ENCODE measurements at places on chromosomes 11 and 22.

DNA sequence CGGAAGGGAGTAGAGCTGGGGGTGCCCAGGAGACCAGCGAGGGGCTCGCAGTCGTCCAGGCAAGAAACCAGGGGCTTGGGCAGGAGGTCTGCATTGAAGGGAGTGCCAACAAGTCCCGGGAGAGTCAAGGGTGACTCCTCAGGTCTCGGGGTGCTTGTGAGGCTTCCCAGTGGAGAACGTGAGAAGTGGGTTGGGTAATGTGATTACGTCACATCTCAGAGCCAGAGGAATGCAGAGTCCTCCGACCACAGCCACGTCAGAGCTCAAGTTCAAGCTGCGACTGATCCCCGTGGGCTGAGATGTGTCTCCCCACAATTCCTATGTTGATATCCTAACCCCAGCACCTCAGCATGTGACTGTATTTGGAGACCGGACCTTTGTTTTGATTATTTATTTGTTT, 89.7 kb upstream of the SHANK2 start:
- no peak for DNase-seq

- DNase-seq = no peak
These were observed 181.8 kb downstream of the NAV2 start for GRCh38 chr11:19894404-19894803.

DNA sequence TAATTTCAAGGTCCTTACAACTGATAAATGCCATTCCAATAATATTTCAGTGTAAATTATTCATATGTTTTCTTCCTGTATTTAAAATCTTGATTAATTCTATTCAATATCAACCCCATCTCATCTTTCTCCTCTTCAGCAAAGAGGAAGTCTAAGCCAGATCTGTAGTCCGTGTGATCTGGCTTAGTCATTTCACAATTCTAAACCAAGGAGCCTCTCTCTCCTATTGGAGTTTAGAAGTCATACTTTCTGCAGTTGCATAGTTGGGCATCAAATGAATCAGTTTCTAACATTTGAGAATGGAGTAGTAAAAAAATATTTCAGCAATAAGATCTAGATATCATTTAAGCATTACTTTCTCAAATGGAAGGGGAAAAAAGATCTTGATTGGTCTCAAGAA, 354.9 kb downstream of the JRKL start:
- no peak for DNase-seq

DNA sequence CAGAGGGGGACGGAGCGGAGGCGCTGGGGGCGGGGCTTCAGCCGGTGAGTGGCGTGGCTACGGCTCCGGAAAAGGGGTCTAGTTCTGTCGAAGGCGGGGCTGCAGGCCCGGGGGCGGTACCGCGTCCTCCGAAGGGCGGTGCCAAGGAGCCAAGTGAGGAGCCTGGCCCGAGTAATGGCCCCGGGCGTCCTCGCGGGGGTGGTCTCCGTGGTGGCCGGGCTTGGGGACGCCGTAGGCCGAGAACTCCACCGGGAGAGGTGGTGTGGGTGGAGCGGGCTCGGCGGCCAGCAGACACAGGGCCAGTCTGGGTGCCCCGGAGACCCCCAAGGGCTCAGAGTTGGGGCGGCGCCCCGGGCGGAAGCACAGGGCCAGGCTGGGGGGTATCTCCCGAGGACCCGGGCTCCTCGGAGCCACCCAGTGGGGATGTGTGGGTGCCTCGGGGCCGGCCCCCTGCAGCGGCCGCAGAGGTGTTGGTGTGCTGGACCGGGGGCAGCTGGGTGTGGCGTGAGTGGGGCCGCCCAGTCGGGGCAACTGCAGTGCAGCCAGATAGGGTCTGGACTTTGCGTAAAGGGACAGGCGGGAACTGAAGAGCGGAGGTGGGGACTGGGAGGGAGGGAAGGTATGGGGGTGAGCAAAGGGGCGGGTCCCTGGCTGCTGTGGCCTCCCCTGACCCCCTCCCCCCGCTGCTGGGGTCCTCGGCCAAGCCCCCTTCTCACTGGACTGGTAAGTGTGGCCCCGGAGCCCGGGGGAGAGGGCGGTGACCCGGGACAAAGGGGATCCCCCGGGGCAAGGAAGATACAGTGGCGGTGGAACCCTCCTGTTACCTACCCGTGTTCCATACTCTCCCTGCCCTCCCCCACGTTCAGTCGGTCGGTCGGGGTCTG, 838 bp downstream of the FKBP2 start:
- DNase-seq = no peak

Data from fibroblast of pulmonary artery (primary cell).